ENCODE measurements at places on chromosomes 3 and 15.

- H3K27ac ChIP-seq: no peak overlapping the region
- no peak overlapping the region for H3K4me3 ChIP-seq
- H3K27me3 ChIP-seq: peaks cover 75% of the 10 kb centered on the region
- no peaks in the 10 kb centered on the region for H3K4me1 ChIP-seq
These were observed 71.0 kb upstream of the ANKRD34C start for GRCh38 chr15:79211481-79211880.

GRCh38 chr3:107432013-107432515 is 54.8 kb downstream of the CCDC54 start:
- no peak for DNase-seq
- peak overlapping the region; percentile 96 for H3K27ac ChIP-seq
- H3K27me3 ChIP-seq: no peaks in the 10 kb centered on the region
- peak overlapping the region; percentile 86 for H3K4me3 ChIP-seq
- H3K4me1 ChIP-seq: peaks cover 26% of the 10 kb centered on the region
- H3K36me3 ChIP-seq: no peaks in the 10 kb centered on the region

- DNase-seq: no peak
- peaks cover 19% of the 10 kb centered on the region for H3K4me1 ChIP-seq
- H3K36me3 ChIP-seq: peaks cover 5% of the 10 kb centered on the region
- peak overlapping the region; percentile 36 for H3K27ac ChIP-seq
These were observed 236.8 kb downstream of the OPA1 start for GRCh38 chr3:193829781-193830180.

DNA sequence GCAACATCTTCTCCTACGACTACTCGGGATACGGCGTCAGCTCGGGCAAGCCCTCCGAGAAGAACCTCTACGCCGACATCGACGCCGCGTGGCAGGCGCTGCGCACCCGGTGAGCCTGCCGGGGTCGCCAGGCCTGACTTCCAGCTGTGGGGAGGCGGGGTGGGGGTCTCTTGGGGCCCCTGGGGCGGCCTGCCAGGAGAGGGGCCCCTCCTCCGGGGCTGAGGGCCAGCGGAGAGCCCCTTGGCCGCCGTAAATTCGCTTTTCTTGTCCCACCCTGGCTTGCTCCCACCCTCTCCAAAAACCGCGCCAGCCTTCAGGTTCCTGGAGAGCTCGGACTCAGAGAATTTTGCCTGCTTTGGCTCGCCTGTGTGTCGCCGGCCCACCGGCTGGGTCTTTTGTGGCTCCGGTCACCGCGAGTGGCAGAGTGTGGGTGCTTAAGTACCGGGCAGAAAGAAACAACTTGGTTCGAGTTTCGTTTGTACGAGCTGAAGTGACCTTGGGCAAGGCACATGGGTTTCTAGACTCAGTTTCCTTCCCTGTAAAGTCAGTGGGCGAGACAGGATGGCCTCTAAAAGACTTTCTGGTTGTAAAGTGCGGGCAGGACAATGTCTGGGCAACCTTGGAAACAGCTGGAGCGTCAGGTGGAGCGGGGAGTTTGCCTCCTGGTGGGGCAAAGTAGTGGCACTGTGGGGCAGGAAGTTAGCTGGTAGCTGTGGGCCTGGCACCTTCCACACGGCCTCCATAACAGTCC is 976 bp downstream of the ABHD17C start:
- no peaks in the 10 kb centered on the region for H3K27me3 ChIP-seq
- no peaks in the 10 kb centered on the region for H3K36me3 ChIP-seq
- H3K4me1 ChIP-seq: peaks cover 47% of the 10 kb centered on the region
- peak overlapping the region; percentile 90 for H3K27ac ChIP-seq
- DNase-seq: no peak
- H3K4me3 ChIP-seq: peak overlapping the region; percentile 80

GRCh38 chr3:171936191-171936841 is 93.2 kb downstream of the TMEM212 start:
- H3K27ac ChIP-seq: no peak overlapping the region
- DNase-seq: no peak
- no peak overlapping the region for H3K4me3 ChIP-seq
- no peaks in the 10 kb centered on the region for H3K27me3 ChIP-seq

Measured in chondrocyte (in vitro differentiated cells).